ENCODE measurements at places on chromosomes 16 and 17. TPM values are rescaled to one million over a fixed set of nuclear protein-coding genes. Genes with fewer than 3 reads are reported as not detected.

GRCh38 chr17:36036235-36036634 is 18.5 kb upstream of the CCL23 start:
- no peak for DNase-seq

DNA sequence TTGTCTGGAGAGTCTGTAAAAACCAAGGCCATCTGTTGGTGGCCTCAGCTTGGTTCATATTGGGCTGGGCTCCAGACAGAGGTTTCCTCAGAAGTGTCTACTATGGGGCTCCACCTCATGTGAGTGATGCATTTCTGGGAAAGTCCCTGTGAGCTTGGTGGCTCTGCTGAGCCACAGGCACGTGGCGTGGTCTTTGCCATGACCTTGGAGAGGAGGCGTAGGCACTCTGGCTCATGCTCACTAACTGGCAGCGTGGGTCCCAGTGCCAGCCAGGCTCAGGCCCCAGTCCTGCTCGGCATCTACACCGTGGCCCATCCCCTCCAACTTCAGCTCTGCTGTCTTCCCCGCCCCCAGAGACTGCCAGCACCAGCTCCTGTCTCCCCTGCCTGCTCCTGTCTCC is 10.7 kb upstream of the SMTNL2 start:
- DNase-seq = no peak

DNA sequence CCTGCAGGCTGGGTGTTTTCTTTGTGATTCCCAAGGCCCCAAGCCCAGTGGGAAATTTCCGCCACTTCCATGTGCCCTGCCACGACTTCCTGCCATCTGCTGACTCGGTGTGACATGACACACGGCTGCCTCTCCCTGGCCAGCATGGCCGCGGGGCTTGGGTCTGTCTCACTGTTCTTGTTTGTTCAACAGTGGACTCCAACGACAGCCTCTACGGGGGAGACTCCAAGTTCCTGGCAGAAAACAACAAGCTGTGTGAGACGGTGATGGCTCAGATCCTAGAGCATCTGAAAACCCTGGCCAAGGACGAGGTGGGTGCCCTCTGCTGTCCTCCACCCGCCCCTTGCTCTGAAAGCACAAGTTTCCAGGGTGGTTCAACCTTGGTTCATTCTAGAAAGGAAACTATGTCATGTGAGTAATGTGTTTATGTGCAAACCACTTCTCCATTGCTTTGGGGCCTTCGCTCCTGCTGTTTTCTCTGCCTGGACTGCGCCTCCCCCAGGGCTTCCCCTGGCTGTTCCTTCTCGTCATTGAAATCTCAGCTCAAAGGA is 26.8 kb downstream of the KNOP1 start:
- no peak for DNase-seq

GRCh38 chr17:57158325-57158724 is 73.3 kb downstream of the AKAP1 start:
- no peak for DNase-seq

- no peak for DNase-seq
These were observed 7.9 kb upstream of the SOST start for GRCh38 chr17:43766413-43767052.

DNA sequence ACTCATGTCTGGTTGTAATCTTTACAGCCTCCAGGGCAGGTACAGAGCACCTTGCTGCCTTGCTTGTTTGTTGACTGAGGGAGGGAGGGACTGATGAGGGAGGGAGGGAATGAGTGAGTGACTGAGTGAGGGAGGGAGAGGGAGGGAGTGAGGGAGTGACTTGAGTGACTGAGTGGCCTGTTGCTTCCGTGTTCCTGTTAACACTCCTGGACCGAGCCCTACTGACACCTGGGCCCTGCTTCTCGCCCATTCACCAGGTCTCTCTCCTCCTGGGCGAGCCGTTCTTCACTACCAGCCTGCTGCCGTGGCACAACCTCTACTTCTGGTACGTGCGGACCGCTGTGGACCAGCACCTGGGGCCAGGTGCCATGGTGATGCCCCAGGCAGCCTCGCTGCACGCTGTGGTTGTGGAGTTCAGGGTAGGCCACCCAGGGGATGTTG is 41.2 kb downstream of the PRMT7 start:
- DNase-seq = no peak

DNA sequence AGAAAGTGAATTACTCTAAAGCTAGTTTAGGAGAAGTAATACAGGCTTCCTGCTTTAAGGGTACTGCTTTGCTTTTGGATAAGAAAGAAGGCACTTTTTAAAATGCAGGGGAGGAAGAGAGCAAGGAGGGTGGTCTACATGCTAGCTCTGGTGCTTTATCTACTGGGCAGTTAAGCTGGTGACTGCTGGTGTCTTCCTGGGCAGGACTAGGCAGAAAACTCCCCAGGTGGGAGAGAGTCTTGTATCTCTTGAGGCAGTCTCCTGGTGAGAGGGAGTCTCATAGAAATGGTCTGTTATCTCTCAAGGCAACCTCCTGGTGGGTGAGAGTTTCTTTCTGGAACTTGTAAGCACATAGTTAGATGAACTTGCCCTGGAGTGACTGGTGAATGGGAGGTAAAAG is 953.9 kb upstream of the GOT2 start:
- no peak for DNase-seq

DNA sequence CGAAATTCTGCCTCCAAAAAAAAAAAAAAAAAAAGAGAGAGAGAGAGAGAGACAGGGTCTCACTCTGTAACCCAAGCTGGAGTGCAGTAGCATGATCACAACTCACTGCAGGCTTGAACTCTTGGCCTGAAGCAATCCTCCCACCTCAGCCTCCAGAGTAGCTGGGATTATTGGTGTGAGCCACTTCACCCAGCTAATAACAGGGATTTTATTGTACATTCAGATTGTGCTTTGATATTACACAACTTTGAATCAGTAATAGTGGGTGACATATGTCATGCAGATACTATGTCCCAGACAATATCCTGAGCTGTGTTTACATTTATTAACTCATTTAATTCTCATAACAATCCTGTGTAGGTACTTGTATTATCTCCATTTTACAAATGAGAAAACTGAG is 19.7 kb upstream of the DHX8 start:
- DNase-seq = no peak

- DNase-seq = no peak
These were observed 300.0 kb downstream of the SNX29 start for GRCh38 chr16:12276576-12276975.

DNA sequence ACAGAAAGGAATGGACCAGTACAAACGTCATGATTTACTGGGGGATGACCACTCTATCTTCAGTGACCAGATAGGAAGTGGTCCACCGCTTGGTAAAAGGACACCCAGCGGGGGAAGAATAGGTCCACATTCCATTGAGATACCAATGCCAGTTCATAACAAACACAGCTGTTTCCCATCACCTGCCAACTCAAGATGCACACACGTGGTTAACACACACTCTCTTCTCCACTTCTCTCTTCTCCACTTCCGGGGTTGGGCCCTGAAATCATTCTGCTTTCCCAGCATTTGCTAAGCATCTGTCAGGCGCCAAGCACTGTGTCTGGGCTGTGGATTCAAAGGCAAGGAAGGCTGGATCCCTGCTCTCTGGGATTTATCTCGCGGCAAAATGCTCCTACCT is 175.5 kb downstream of the SLC39A11 start:
- no peak for DNase-seq

- DNase-seq = no peak
These were observed 8.1 kb downstream of the BTBD17 start for GRCh38 chr17:74353446-74354060.

DNA sequence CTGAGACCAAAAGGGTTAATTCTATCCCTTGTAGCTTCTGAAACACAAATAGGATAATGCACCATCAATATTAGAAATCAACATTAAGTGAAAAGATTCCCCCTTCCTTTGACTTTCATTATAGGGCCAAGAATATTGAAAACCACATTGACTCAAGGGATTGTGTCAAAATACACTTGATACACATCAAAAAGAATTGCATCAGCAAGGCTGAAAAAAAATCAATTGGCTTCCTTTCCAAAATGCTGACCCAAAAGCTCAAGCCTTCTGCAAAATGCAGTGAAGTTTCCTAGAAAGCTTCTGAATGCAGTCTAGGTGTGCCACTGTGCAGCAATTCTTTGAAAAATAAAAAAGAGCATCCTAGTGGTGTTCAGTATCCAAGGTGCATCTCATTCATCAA is 674.4 kb downstream of the TOX3 start:
- DNase-seq = no peak

DNA sequence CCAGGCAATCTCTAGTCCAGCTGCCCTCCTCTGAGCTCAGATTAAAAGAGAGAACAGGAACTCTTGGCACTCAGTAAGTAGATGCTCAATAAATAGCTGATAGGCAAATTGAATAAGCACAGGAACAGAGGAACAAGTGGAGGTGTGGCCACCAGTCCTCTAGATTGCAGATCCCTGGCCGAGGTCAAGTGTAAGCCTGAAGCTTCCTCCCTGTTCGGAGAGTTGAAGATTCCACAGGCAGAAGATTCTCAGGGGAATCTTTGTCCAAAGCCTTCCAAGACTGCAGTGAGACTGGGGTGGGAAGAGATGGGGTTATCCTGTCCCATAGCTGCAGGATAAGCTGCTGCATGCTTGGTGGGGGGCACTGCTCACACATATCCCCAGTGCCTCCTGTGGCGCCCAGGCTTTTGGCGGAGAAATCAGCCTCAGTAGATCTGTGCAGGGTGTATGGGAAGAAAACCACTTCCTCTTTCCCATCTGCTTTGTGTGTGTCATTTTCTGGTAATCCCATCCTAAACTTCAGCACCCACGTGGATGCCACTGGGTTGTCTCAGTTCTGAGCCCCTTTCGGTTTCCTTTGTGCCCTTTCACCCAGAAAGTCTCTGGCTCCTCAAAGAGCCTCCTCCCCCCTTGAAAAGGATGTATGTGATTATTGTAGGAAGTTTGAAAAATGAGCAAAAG is 12.1 kb downstream of the CD300A start:
- no peak for DNase-seq

- DNase-seq = no peak
These were observed 21.4 kb upstream of the JPH3 start for GRCh38 chr16:87580855-87581261.

DNA sequence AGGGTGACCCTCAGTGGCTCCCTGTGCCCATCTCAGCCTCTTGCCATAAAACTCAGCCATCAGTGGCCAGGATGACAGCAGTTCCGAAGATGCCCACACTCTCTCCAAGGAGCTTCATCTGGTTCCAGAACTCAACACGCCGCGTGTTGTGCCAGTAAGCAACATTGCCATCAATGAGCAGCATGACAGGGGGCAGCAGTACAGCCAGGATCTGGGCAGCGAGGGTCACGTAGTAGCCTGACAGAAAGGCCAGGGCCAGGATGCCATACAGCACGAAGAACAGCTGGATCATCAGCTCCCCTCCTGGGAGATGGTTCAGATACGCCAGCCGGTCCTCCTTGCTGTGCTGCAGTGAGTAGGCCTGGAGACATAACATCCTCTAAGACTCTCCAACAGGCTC is 2.9 kb downstream of the TMEM101 start:
- DNase-seq = no peak

GRCh38 chr17:11578998-11579397 is 19.3 kb upstream of the DNAH9 start:
- peak; percentile 52 for DNase-seq

DNA sequence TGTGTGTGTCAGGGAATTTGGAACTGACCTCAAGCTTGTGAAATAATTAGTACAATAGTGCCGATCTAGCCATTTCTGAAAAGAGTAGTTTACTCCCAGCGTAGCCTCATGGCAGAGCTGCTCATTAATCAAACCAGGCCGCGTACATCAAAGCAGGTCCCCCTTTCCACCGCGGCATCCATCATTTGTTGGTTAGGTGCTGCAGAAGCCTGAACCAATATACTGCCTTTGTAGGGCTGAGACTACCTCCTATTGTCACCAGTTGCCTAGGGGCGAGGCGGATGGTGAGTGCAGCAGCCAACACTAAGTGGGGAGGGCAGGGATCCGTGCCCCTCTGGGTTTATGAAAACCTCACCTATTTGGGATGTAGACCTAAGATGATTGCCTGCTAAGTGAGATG is 264.1 kb downstream of the TMEM114 start:
- no peak for DNase-seq

- DNase-seq = no peak
These were observed 309 bp downstream of the DNAH2 start for GRCh38 chr17:7717756-7718350.

GRCh38 chr16:53041320-53042051 is 11.2 kb downstream of the CHD9NB start:
- peak; percentile 82 for DNase-seq

DNA sequence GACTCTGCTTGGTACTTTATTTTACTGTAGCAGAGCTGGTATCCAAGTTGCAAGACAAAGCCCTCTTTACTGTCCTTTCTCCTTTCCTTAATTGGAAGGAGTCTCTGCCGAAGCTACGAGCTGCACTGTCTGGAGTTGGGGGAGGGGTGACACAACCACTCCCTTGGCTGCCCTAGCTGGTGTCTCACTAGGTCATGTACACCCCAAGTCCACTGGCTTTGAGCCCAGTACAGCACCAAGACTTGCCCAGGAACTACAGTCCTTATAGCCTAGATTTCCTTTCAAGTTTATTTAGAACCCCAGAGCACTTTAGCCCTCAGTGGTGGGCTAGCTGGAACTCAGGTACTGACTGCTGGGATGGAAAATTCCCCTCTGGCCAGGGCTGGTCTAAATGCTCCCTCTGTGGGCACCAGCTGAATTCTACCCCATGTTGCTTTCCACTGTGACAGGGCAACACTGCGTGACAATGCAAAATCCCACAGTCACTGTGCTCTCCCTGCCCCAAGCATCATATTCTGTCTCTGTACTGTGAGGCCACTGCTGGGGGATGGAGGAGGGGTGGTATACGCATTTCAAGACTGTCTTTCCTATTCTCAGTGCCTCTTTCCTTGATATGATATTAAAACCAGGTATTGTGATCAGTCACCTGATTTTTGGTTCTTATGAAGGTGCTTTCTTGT is 18.4 kb downstream of the EFCAB5 start:
- no peak for DNase-seq

DNA sequence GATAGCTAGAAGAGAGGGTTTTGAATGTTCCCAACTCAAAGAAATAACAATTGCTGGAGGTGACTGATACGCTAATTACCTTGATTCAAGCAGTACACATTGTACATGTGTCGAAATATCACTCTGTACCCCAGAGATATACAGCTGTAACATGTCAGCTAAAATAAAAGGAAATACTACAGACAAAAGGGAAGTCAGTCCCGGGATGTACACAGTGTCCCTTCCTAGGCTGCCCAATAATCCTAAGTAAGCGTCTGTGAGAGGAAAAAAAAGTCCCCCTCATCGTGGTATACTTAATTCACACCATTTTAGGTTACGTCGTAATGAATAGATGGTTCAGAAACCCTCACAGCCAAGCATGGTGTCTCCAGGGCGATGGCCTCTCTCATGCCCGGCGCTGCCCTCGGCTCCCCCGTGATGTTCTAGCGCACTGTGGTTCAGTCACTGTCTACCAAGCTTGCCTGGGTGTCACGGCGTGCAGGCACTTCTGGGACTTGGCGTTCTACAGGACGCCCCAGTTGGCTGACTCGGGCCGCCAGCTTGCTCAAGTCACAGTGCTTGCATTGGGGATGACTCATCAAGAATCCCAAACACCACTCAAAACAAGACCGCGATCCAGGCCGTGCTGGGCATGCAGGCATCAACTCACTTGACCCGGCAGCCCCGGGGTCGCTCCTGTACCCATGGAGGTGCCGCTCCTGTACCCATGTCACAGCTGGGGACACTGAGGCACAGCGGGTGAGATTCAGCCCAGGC is 27.6 kb downstream of the CCDC40 start:
- DNase-seq = no peak

SNF8 gene
- polyA plus RNA-seq = 63.4 TPM

RAB34 gene
- 61.9 TPM for polyA plus RNA-seq

MYH3 gene
- polyA plus RNA-seq = 15,569 TPM

SLFN5 gene
- polyA plus RNA-seq = 4.5 TPM

AOC2 gene
- polyA plus RNA-seq = 1.0 TPM

SLC16A11 gene
- 0.33 TPM for polyA plus RNA-seq

TNK1 gene
- polyA plus RNA-seq = 0.71 TPM

KRT36 gene
- not detected for polyA plus RNA-seq

THAP11 gene
- 24.7 TPM for polyA plus RNA-seq

ASGR2 gene
- 0.11 TPM for polyA plus RNA-seq

DRC7 gene
- 0.28 TPM for polyA plus RNA-seq

Data from forelimb muscle (tissue), 1 donor.